ENCODE measurements at places on chromosomes 7 and 10.

DNA sequence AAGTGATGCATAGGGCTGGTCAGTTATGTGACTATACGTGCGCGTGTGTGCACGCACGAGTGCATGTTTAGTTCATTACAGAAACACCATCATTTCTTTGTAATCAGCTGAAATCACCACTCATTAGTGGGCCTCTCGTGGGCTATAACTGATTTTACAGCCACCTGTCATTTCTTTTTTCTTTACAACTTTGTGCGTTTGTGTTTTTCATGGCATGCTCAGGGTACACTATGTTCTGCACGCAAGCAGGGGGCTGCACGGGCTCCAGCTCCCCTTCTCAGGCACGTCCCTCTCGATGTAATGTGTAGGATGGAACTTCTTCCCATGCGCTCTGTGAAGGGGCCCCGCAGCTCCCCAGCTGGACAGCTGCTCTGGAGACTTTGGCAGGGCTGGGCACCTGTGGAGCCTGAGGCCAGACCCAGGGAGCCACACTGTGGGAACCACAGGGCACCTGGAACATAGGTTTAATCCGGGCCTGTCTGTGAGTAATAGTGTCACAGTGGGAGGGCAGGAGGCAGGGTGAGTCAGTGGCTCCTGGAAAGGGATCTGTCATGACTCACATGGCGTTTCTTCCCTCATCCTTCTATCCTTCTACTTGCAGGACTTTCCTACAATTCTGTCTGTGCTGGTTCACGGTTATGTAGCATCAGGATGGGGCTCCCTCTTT is 4.9 kb downstream of the GCK start:
- peak; percentile 62 for DNase-seq

DNA sequence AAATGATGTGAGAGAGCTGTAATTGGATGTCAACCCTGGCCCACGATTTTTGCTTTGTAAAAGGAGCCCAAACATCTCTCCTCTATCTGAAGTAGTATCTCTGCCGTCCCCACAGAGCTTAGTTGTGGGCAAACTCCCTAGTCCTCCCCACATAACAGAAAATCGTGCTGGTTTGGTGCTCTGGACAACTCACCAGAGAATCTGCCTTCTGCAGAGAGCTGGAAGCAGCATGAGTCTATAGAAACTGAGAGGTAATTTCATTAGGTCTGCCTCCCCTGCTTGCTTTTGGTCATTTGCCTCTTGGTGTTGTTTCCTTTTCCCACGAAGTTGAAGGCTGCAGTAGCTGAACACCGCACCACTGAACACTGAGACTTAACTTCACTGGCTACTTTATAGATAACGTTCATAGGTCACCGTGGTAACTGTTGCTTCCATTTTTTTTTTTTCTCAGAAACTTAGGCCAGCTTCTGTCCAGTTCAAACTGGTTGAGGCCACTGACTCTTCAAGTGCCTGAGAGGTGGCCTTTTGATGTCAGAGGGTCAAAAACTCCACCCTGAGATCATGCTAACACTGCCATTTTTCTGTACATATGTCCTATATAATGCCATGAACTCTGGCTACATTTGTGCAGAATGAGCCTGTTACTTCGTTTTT is 3.3 kb upstream of the CDCA7L start:
- DNase-seq: no peak

DNA sequence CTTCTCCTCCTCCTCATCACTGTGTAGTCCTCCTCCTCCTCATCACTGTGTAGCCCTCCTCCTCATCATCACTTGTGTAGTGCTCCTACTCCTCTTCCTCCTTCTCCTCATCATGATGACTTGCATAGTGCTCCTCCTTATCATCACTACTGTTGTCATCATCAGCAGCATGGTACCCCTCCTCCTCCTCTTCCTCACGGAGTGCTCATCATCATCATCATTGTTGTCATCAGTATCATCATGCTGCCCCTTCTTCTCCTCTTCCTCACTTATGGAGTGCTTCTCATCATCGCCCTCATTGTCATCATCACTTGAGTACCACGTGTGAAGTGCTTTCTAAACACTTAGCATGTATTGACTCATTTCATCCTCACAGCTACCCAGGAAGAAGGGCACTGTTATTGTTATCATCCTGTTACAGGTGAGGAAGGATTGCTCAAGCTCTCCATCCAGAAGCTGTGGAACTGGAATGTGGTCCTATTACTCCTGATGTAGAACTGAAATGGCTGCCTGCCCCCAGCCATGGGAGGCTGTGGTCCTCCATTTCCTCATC is 122.8 kb upstream of the SHH start:
- no peak for DNase-seq

DNA sequence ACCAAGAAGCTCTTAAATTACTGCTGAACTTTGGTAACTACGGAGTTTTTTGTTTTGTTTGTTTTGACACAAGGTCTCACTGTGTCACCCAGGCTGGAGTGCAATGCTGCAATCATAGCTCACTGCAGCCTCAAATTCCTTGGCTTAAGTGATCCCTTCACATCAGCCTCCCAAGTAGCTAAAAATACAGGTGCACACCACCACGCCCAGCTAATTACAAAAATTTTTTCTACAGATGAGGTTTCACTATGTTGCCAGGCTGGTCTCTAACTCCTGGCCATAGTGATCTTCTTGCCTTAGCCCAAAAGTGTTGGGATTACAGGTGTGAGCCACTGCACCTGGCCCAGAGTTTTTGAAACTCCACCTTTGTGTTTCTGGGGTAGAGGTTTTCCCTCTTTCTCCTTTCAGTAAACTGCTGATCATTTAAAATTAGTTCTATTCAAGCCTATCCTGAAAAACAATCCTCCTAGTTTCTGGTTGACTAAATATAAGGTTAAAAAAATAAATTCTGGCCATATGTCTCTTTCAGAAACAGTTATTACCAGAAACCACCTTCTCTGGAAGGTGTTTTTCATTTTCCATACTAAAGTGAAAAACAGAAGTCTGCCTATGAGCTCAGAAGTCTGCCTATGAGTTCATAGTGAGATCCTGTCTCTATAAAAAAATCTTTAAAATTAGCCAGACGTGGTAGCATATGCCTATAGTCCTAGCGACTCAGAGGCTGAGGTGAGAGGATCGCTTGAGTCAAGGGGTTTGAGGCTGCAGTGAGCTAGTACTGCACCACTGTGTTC is 63.9 kb downstream of the VOPP1 start:
- no peak for DNase-seq

DNA sequence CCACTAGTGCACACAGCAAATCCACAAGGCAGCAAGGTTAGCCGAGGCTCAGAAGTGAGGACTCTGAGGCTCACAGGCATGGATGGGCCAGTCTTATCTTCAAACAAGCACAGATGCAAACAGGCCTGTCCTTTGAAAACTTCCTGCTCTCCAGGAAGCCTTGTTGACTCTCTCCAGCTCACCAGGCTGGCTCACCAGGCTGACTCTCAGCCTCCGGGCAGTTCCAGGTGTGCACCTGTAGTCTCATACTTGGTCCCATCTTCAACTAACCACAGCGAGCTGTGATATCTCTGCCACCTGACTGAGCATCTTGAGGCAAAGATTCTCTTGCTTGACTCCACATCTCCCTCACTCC is 173.9 kb upstream of the ZMIZ1 start:
- DNase-seq: no peak

- no peak for DNase-seq
These were observed 87.7 kb upstream of the PDK4 start for GRCh38 chr7:95684037-95684436.

GRCh38 chr7:128407751-128408708 is 1.8 kb downstream of the IMPDH1 start:
- DNase-seq: no peak

GRCh38 chr10:73060738-73061635 is 35.7 kb downstream of the P4HA1 start:
- no peak for DNase-seq

All from right forelimb (tissue), 1 donor.